K562 (cell line): ENCODE measurements at places on chromosomes 11 and 22.

GRCh38 chr11:65182258-65183170, 786 bp downstream of the CAPN1 start:
- peaks cover 48% of the 10 kb centered on the region for H3K36me3 ChIP-seq
- no peak for DNase-seq
- H3K4me1 ChIP-seq: peaks cover 54% of the 10 kb centered on the region
- peak overlapping the region; percentile 98 for H3K4me3 ChIP-seq

- H3K36me3 ChIP-seq: no peaks in the 10 kb centered on the region
- no peak overlapping the region for H3K27ac ChIP-seq
- no peak for DNase-seq
These were observed 16.0 kb upstream of the KCNQ1OT1 start for GRCh38 chr11:2715716-2716350.

DNA sequence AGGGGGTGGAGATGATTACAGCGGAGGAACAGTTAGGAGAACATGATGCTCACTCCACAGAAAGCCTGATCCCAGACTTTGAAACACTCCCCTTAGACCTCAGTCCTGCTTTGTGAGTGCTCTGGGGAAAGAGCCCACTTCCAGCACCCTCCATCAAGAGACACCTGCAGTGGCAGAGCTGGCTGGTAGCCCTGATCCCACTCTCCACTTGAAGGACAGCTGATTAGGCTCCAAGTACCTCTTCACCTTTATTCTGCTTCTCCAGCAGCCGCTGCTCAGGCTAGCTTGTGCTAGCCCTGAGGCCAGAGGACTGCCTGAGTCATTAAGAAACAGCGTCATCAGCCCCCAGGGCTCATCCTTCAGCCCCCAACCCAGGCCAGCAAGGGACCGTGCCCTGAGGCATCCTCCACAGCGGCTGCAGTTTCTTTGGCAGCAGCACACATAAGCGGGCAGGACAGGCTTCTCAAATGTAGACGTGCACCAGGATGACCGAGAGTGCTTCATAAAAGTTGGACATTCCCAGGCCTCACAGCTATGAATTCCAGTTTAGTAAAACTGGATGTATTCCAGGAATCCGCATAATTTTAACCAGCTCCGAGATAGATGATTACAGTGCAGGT, 146.0 kb upstream of the TBCEL start:
- no peak overlapping the region for H3K27ac ChIP-seq
- peaks cover 30% of the 10 kb centered on the region for H3K27me3 ChIP-seq
- H3K4me1 ChIP-seq: no peaks in the 10 kb centered on the region

- no peaks in the 10 kb centered on the region for H3K36me3 ChIP-seq
- peaks cover 13% of the 10 kb centered on the region; the same call in 2 of the 3 replicates for H3K4me1 ChIP-seq
- no peak for DNase-seq
- no peaks in the 10 kb centered on the region for H3K27me3 ChIP-seq
- peak overlapping the region; percentile 76; the same call in 1 of the 2 replicates for H3K4me3 ChIP-seq
These were observed 422 bp upstream of the LGR4 start for GRCh38 chr11:27473017-27473406.

GRCh38 chr22:49719046-49719445, 108.6 kb downstream of the BRD1 start:
- no peak for DNase-seq
- no peak overlapping the region for H3K27ac ChIP-seq
- H3K4me3 ChIP-seq: no peak overlapping the region
- no peaks in the 10 kb centered on the region for H3K4me1 ChIP-seq

GRCh38 chr11:7514099-7514591, 346 bp downstream of the PPFIBP2 start:
- no peaks in the 10 kb centered on the region for H3K36me3 ChIP-seq
- H3K4me1 ChIP-seq: peaks cover 18% of the 10 kb centered on the region
- peak overlapping the region; percentile 70 for H3K4me3 ChIP-seq
- no peak overlapping the region; the same call in 2 of the 3 replicates for H3K27ac ChIP-seq

DNA sequence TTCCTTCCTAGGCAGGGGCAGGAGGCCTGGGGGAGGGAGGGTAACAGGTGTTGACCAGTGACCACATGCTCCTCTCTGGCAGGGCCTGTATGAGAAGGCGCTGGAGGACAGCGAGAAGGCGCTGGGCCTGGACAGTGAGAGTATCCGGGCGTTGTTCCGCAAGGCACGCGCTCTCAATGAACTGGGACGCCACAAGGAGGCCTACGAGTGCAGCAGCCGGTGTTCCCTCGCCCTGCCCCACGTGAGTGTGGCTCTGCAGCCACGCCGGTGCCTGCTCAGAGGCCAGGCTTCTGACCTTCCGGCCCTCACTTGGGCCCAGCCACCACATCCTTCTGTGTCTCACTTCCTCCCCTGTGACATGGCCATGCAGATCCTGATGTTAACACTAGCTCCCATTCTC, 25.8 kb downstream of the ZC3H7B start:
- no peak overlapping the region for H3K4me3 ChIP-seq
- H3K4me1 ChIP-seq: no peaks in the 10 kb centered on the region
- peaks cover 62% of the 10 kb centered on the region; the same call in 2 of the 3 replicates for H3K36me3 ChIP-seq
- no peak for DNase-seq

- H3K27me3 ChIP-seq: peaks cover 8% of the 10 kb centered on the region; the same call in 1 of the 3 replicates
- H3K4me1 ChIP-seq: peaks cover 10% of the 10 kb centered on the region
- H3K36me3 ChIP-seq: no peaks in the 10 kb centered on the region
These were observed 2.0 kb upstream of the PRDM11 start for GRCh38 chr11:45144126-45145082.

- no peaks in the 10 kb centered on the region for H3K4me1 ChIP-seq
- H3K27ac ChIP-seq: no peak overlapping the region
- DNase-seq: no peak
- no peaks in the 10 kb centered on the region for H3K36me3 ChIP-seq
These were observed 10.2 kb upstream of the GRAMD1B start for GRCh38 chr11:123419731-123420452.

- H3K4me3 ChIP-seq: no peak overlapping the region
- no peak overlapping the region for H3K27ac ChIP-seq
- H3K36me3 ChIP-seq: no peaks in the 10 kb centered on the region
- no peak for DNase-seq
These were observed 6.6 kb upstream of the MS4A18 start for GRCh38 chr11:60717956-60718355.

DNA sequence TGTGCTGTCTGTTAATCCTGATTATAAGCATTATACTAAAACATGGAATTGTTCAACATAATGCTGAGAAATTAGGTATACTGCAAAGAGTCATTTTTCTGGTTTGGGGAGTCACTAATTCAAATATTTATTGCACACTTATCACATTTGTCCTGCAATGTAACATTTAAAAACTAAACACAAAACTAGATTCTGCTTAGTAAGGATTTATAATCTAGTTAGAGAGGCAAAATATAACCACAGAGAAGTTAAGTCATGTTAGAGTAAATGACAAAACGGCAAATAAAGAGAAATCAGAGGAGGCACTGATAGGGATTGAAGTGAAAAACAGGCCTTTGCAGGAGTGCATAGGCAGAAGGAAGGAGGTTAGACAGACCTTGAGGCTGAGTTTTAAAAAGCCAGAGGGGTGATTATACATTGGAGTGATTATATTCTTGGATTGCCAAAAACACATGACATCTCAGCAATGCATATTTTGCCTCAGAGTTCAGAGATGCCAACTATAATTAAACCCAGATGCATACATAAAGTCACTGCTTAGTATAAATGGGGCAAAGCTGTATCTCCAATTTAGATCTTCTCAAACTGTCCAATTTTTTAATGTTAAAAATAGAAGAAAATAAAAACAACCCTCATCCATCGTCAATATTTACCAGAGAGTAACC, 49.7 kb downstream of the CCDC34 start:
- H3K36me3 ChIP-seq: no peaks in the 10 kb centered on the region
- no peak for DNase-seq
- H3K4me1 ChIP-seq: 0 out of 3 replicates have a peak, but pooled peaks cover 3% of the 10 kb centered on the region
- H3K27me3 ChIP-seq: no peaks in the 10 kb centered on the region
- no peak overlapping the region for H3K4me3 ChIP-seq

- no peaks in the 10 kb centered on the region for H3K27me3 ChIP-seq
- H3K27ac ChIP-seq: no peak overlapping the region
- H3K4me3 ChIP-seq: no peak overlapping the region
- DNase-seq: no peak
- H3K4me1 ChIP-seq: peaks cover 68% of the 10 kb centered on the region
- no peaks in the 10 kb centered on the region for H3K36me3 ChIP-seq
These were observed 8.4 kb upstream of the CDKN1C start for GRCh38 chr11:2893935-2894334.

DNA sequence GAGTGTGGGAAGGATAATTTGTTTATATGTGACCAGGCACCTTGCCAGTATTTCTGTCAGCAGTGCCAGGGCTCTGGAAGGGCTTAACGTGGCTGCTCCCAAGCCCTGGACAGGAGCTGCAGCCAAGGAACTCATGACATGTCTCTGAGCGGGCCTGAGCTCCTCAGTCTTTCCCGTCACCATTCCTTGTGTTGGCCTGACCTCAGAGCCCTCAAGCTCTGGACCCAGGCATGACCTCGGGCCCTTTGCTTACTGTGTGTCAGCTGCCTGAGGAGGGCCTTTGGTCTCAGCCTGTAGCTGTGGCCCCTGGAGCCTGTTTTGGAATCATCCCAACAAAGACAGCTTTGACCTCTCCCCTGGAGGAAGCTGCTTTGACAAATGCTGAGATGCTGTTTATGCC, 264.1 kb upstream of the PLET1 start:
- H3K27ac ChIP-seq: no peak overlapping the region
- no peak overlapping the region for H3K4me3 ChIP-seq
- H3K27me3 ChIP-seq: no peaks in the 10 kb centered on the region
- H3K4me1 ChIP-seq: no peaks in the 10 kb centered on the region
- no peaks in the 10 kb centered on the region for H3K36me3 ChIP-seq

- no peak overlapping the region for H3K4me3 ChIP-seq
- no peaks in the 10 kb centered on the region for H3K27me3 ChIP-seq
- DNase-seq: peak; percentile 81
These were observed 17.4 kb upstream of the YWHAH start for GRCh38 chr22:31926969-31927368.

DNA sequence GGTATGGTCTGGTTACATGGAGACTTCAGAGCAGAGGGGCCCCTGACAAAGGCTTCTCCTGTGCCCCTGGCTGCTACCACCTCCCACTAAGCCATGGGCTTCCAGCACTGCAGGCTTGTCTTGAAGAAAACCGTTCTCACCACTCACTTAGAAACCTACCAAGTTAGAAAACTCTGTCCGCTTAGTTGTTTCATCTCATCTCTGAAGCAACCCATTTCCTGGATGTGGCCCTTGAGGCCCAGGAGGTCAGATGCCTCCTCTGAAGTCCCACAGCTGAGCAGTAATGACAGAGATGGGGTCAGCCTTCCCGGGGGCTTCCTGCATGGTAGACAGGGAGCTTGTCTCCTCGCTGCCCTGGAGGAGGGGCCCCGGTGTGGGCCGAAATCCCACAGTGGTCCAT, 12.9 kb downstream of the CSF2RB start:
- peaks cover 70% of the 10 kb centered on the region for H3K27me3 ChIP-seq
- H3K4me3 ChIP-seq: no peak overlapping the region
- no peak overlapping the region for H3K27ac ChIP-seq
- no peaks in the 10 kb centered on the region for H3K36me3 ChIP-seq
- no peak for DNase-seq

DNA sequence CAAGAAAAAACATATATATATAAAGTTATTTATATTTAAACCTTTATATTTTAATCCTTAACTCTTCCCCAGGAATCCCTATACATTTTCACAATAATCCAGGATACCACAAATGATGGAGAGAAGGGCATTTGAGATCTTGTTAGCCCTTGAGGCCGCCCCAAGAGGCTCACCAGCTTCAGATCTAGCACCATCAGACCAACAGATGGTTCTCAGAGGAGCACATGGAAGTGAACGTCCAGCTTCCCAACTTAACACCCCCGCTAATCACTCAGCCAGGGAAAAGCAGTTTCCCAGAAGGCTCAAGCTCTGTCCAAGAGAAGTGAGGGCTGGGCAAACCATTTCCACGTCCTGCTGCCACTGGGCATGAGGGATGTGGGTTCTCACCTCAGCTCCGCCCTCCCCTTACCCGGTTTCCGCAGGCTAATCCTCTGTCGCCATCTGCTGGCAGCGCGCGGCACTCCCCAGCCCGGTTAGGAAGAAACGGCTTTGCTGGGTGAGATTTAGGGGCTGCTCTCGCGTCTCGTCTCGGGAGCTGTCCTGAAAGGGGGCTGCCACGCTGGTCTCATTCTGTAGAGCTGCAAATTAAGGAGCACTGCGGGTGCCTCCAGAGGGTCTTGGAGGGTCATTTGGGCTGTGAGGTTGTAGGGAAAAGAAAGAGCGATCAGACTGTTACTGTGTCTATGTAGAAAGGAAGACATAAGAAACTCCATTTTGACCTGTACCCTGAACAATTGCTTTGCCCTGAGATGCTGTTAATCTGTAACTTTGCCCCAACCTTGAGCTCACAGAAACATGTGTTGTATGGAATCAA, 6.8 kb upstream of the FAM111A start:
- no peak overlapping the region for H3K27ac ChIP-seq
- H3K27me3 ChIP-seq: no peaks in the 10 kb centered on the region
- DNase-seq: peak; percentile 80
- peaks cover 3% of the 10 kb centered on the region for H3K4me1 ChIP-seq
- H3K36me3 ChIP-seq: no peaks in the 10 kb centered on the region

DNA sequence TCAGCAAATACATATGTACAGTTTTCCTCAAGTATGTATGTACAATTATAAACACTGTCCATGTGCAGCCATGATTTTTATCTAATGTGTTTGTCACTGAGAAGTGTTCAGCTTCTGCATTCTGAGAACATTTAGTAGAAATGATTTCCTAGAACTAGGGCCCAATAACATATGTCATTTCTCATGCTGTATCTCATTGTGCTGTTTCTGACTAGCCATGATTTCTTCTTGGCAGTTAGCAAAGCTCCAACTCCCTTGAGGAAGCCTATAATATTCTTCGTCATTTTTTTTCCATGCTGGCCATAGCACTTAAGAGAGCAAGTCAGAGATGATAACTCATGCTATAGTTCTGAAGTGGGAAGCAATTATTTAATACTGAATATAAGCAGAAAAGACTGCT, 187.8 kb downstream of the DDX10 start:
- H3K36me3 ChIP-seq: peaks cover 14% of the 10 kb centered on the region
- no peaks in the 10 kb centered on the region for H3K27me3 ChIP-seq

- no peak for DNase-seq
- no peak overlapping the region for H3K27ac ChIP-seq
- H3K27me3 ChIP-seq: no peaks in the 10 kb centered on the region
- H3K36me3 ChIP-seq: no peaks in the 10 kb centered on the region; the same call in 2 of the 3 replicates
- peaks cover 2% of the 10 kb centered on the region; the same call in 1 of the 3 replicates for H3K4me1 ChIP-seq
- H3K4me3 ChIP-seq: no peak overlapping the region
These were observed 49.9 kb downstream of the RSF1 start for GRCh38 chr11:77770629-77771028.

- no peaks in the 10 kb centered on the region; the same call in 2 of the 3 replicates for H3K27me3 ChIP-seq
- H3K36me3 ChIP-seq: no peaks in the 10 kb centered on the region
- no peak overlapping the region for H3K27ac ChIP-seq
- DNase-seq: no peak
- no peaks in the 10 kb centered on the region for H3K4me1 ChIP-seq
These were observed 148.1 kb downstream of the FAM76B start for GRCh38 chr11:95641495-95641894.

GRCh38 chr11:106159836-106160235, 82.4 kb downstream of the AASDHPPT start:
- H3K4me1 ChIP-seq: no peaks in the 10 kb centered on the region
- no peaks in the 10 kb centered on the region for H3K27me3 ChIP-seq
- H3K4me3 ChIP-seq: no peak overlapping the region
